ENCODE measurements at places on chromosomes 12 and 14. TPM values are rescaled to one million over a fixed set of nuclear protein-coding genes. Genes with fewer than 3 reads are reported as not detected.

GRCh38 chr12:97162173-97162572 lies 255.1 kb downstream of the NEDD1 start:
- no peaks in the 10 kb centered on the region for H3K4me1 ChIP-seq
- H3K27ac ChIP-seq: no peak overlapping the region
- H3K4me3 ChIP-seq: no peak overlapping the region
- no peak for DNase-seq
- H3K27me3 ChIP-seq: no peaks in the 10 kb centered on the region

DNA sequence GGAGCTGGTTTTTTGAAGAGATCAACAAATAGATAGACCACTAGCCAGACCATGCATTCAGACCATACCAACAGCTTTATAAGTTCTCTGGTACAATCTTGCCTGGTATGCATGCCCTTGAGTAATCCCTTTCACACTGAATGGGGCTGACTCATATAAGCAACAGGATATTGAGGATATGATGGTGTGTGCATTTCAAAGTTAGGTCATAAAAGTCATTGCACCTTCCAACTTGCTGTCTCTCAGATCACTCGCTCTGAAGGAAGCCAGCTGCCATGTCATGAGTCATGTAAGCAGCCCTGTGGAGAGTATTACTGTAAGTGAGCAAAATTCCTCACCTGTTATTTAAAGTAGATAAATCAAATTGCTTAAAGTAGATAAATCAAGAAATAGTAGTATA lies 45.0 kb upstream of the OR6J1 start:
- no peak overlapping the region for H3K27ac ChIP-seq
- no peaks in the 10 kb centered on the region for H3K36me3 ChIP-seq
- no peaks in the 10 kb centered on the region for H3K4me1 ChIP-seq
- DNase-seq: no peak
- no peak overlapping the region for H3K4me3 ChIP-seq

GRCh38 chr14:56284641-56285040 lies 166.4 kb downstream of the PELI2 start:
- no peak overlapping the region for H3K27ac ChIP-seq
- no peak overlapping the region for H3K4me3 ChIP-seq
- no peaks in the 10 kb centered on the region for H3K27me3 ChIP-seq
- H3K4me1 ChIP-seq: no peaks in the 10 kb centered on the region

- H3K27ac ChIP-seq: no peak overlapping the region
- no peak overlapping the region for H3K4me3 ChIP-seq
- H3K36me3 ChIP-seq: no peaks in the 10 kb centered on the region
- no peak for DNase-seq
- H3K27me3 ChIP-seq: no peaks in the 10 kb centered on the region
- no peaks in the 10 kb centered on the region for H3K4me1 ChIP-seq
Measured at GRCh38 chr12:124094733-124095132, 121.7 kb downstream of the ZNF664 start.

DNA sequence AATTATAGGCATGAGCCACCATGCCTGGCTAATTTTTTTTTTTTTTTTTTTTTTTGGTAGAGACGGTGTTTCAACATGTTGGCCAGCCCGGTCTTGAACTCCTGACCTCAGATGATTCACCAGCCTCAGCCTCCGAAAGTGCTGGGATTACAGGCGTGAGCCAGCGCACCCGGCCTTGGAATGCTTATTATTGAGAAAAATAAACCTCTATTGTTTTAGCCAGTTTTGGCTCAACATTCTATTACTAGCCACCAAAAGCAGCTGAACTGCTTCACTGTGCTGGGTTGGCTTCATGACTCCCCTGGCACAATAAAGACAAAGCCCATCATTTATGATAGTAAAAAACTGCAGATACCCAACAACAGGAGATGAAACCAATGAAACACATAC lies 93.5 kb upstream of the CEP83 start:
- H3K4me1 ChIP-seq: no peaks in the 10 kb centered on the region
- no peak overlapping the region for H3K4me3 ChIP-seq
- no peaks in the 10 kb centered on the region for H3K27me3 ChIP-seq
- peak; percentile 61 for DNase-seq

GRCh38 chr14:101318271-101318670 lies 243.0 kb upstream of the DIO3 start:
- DNase-seq: no peak
- no peaks in the 10 kb centered on the region for H3K27me3 ChIP-seq
- H3K36me3 ChIP-seq: no peaks in the 10 kb centered on the region
- H3K4me1 ChIP-seq: no peaks in the 10 kb centered on the region
- H3K27ac ChIP-seq: no peak overlapping the region

DNA sequence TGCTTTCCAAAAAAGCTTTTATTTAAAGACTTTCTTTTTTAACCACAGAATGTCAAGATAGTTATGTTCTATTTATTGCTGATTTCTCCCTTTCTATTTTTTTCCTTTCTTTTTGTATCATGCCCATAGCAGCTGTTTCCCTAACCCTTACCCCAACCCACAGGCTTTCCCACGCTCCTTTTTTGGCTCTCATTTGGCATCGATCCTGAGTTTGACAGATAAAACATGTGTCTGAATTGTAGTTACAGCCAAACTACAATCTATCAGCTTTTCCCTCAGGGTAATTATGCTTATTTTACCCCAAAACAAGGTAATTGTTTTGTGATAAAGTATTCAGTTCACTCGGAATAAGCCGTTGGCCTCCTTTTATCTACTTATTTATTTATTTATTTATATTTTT lies 46.7 kb downstream of the PDE3A start:
- DNase-seq: no peak
- H3K27ac ChIP-seq: peak overlapping the region; percentile 67
- no peaks in the 10 kb centered on the region for H3K36me3 ChIP-seq
- no peak overlapping the region for H3K4me3 ChIP-seq
- peaks cover 40% of the 10 kb centered on the region for H3K4me1 ChIP-seq
- H3K27me3 ChIP-seq: no peaks in the 10 kb centered on the region

GRCh38 chr12:75172611-75173010 lies 37.0 kb downstream of the KCNC2 start:
- H3K36me3 ChIP-seq: no peaks in the 10 kb centered on the region
- no peak for DNase-seq
- no peak overlapping the region for H3K27ac ChIP-seq
- H3K27me3 ChIP-seq: no peaks in the 10 kb centered on the region
- no peaks in the 10 kb centered on the region for H3K4me1 ChIP-seq
- H3K4me3 ChIP-seq: no peak overlapping the region

GRCh38 chr14:103430358-103430757 lies 45.1 kb downstream of the MARK3 start:
- no peak for DNase-seq
- H3K27me3 ChIP-seq: no peaks in the 10 kb centered on the region
- no peaks in the 10 kb centered on the region for H3K36me3 ChIP-seq
- H3K4me1 ChIP-seq: no peaks in the 10 kb centered on the region
- H3K27ac ChIP-seq: no peak overlapping the region

- no peaks in the 10 kb centered on the region for H3K27me3 ChIP-seq
- DNase-seq: no peak
- H3K27ac ChIP-seq: peak overlapping the region; percentile 13
- H3K4me3 ChIP-seq: no peak overlapping the region
- no peaks in the 10 kb centered on the region for H3K36me3 ChIP-seq
Measured at GRCh38 chr12:46390881-46391280, 18.3 kb upstream of the SLC38A2 start.

DNA sequence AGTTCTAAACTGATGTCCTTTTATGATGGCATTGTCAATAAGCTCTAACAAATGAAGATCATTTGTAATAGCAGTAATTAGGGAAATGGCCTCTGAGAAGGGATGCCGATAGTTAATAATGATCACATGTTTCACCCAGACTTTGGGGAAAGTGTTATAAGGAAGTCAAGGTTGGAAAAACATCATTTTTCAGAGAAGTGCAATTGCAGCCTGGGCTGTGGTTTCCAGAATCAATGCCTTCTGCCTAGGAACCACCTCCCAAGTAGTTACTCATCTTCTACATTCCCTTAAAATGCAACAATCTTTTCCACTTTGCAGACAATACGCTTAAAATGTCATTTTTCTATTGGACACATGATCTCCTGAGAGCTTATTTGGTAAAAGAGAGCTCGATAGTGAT lies 879 bp downstream of the EDDM3A start:
- no peak for DNase-seq
- H3K27me3 ChIP-seq: no peaks in the 10 kb centered on the region
- no peaks in the 10 kb centered on the region for H3K4me1 ChIP-seq
- no peak overlapping the region for H3K27ac ChIP-seq

GRCh38 chr14:104795781-104796686 lies 486 bp upstream of the AKT1 start:
- H3K27ac ChIP-seq: peak overlapping the region; percentile 88
- DNase-seq: no peak
- H3K4me1 ChIP-seq: peaks cover 72% of the 10 kb centered on the region
- peaks cover 6% of the 10 kb centered on the region for H3K36me3 ChIP-seq

GRCh38 chr12:102438827-102439210 lies 41.5 kb downstream of the IGF1 start:
- H3K4me3 ChIP-seq: no peak overlapping the region
- no peak overlapping the region for H3K27ac ChIP-seq
- H3K36me3 ChIP-seq: no peaks in the 10 kb centered on the region
- no peaks in the 10 kb centered on the region for H3K27me3 ChIP-seq
- H3K4me1 ChIP-seq: no peaks in the 10 kb centered on the region
- DNase-seq: no peak

DNA sequence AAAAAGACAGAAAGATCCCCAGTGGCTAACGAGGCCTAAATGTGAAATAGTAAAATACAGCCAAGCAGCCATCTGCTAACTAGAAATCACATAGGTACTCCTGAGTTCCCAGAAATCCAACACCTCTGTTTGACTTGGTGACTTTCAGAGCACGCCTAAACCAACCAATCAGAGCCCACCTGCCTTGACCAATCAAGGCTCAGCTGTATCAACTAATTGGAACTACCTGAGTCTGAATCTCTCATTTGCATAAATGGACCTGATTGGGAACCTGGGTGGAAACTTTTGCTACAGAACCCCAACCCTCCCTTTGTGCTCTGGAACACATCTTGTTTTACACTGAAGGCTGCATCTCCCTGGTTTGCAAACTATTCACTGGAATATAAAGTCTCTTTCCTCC lies 5.1 kb upstream of the TCL1B start:
- H3K4me3 ChIP-seq: no peak overlapping the region
- H3K4me1 ChIP-seq: no peaks in the 10 kb centered on the region
- DNase-seq: no peak
- H3K27ac ChIP-seq: no peak overlapping the region
- H3K27me3 ChIP-seq: no peaks in the 10 kb centered on the region
- H3K36me3 ChIP-seq: no peaks in the 10 kb centered on the region

- peak overlapping the region; percentile 78 for H3K27ac ChIP-seq
- H3K36me3 ChIP-seq: peaks cover 19% of the 10 kb centered on the region
- H3K27me3 ChIP-seq: no peaks in the 10 kb centered on the region
- H3K4me3 ChIP-seq: no peak overlapping the region
Measured at GRCh38 chr14:59371771-59372170, 93.4 kb downstream of the GPR135 start.

- H3K4me1 ChIP-seq: no peaks in the 10 kb centered on the region
- H3K27me3 ChIP-seq: no peaks in the 10 kb centered on the region
- DNase-seq: no peak
- H3K4me3 ChIP-seq: peak within 1 kb of the TSS; percentile 91
- no peaks in the 10 kb centered on the region for H3K36me3 ChIP-seq
- peak within 1 kb of the TSS; percentile 91 for H3K27ac ChIP-seq
Measured at GRCh38 chr12:47773062-47773857, at the start of gene SLC48A1. SLC48A1 (plus strand) TSS chr12:47773238; CDS start chr12:47773305, 67 bp downstream.

GRCh38 chr12:76176940-76177339 lies 92.5 kb upstream of the NAP1L1 start:
- H3K27me3 ChIP-seq: no peaks in the 10 kb centered on the region
- no peak overlapping the region for H3K27ac ChIP-seq
- no peaks in the 10 kb centered on the region for H3K36me3 ChIP-seq
- H3K4me1 ChIP-seq: no peaks in the 10 kb centered on the region

- H3K36me3 ChIP-seq: no peaks in the 10 kb centered on the region
- H3K4me1 ChIP-seq: no peaks in the 10 kb centered on the region
- H3K27ac ChIP-seq: no peak overlapping the region
- DNase-seq: no peak
Measured at GRCh38 chr14:28163897-28164296, 602.7 kb upstream of the FOXG1 start.

GRCh38 chr12:125125271-125125670 lies 60.0 kb downstream of the AACS start:
- H3K36me3 ChIP-seq: no peaks in the 10 kb centered on the region
- no peak for DNase-seq
- no peak overlapping the region for H3K27ac ChIP-seq

GRCh38 chr14:44897041-44897844 lies 64.5 kb downstream of the KLHL28 start:
- H3K27me3 ChIP-seq: no peaks in the 10 kb centered on the region
- DNase-seq: peak; percentile 99
- H3K36me3 ChIP-seq: no peaks in the 10 kb centered on the region

DNA sequence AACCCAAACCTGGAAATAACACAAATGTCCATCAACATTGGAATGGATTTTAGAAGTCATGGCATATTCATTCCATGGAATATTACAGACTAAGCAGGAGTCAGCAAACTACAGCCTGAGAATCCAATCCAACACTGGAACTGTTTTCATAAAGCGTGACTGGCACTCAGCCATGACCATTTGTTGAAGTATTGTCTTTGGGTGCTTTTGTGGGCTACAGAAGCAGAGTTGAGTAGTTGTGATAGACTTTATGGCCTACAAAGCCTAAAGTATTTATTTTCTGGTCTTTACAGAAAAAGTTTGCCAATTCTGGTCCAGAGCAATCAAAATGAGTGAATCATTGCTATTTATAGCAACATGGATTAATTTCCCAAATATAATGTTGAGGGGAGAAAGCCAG lies 34.5 kb upstream of the FRS2 start:
- no peak for DNase-seq
- peaks cover 37% of the 10 kb centered on the region for H3K4me1 ChIP-seq
- no peaks in the 10 kb centered on the region for H3K36me3 ChIP-seq
- no peaks in the 10 kb centered on the region for H3K27me3 ChIP-seq
- H3K27ac ChIP-seq: peak overlapping the region; percentile 8

DNA sequence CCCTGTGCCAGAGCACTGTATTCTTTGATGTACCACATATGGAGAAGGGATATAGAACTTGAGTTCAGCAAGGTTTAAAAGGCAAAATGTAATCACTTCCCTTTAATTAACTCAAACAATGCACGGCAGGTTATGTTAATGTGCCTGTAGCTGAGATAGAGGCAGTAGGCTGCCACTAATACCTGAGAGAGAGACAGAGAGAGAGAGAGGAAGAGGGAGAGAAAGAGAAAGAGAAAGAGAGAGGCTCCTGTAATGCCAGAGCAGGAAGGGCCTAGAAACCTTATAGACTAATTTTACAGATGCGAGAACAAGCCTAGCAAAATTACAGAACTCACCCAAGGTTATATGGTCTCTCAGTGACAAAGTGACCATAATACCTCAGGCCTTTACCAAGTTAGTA lies 679.8 kb downstream of the NRXN3 start:
- no peak overlapping the region for H3K27ac ChIP-seq
- H3K4me1 ChIP-seq: no peaks in the 10 kb centered on the region
- H3K4me3 ChIP-seq: no peak overlapping the region
- no peaks in the 10 kb centered on the region for H3K36me3 ChIP-seq
- DNase-seq: no peak
- no peaks in the 10 kb centered on the region for H3K27me3 ChIP-seq

The MAX gene
- total RNA-seq: 37.0 TPM

The CLEC2B gene
- total RNA-seq: 3.9 TPM

The ERP27 gene
- total RNA-seq: 0.31 TPM

The TRPV4 gene
- 0.90 TPM for total RNA-seq

The CLEC9A gene
- total RNA-seq: not detected

The STYK1 gene
- 0.12 TPM for total RNA-seq

The RNASE4 gene
- total RNA-seq: 19.5 TPM

The DPPA3 gene
- not detected for total RNA-seq

The LIMA1 gene
- 20.7 TPM for total RNA-seq

The PLEKHD1 gene
- not detected for total RNA-seq

Data from right atrium auricular region (tissue), 2 donors.